ENCODE measurements at places on chromosomes 16 and 17.

DNA sequence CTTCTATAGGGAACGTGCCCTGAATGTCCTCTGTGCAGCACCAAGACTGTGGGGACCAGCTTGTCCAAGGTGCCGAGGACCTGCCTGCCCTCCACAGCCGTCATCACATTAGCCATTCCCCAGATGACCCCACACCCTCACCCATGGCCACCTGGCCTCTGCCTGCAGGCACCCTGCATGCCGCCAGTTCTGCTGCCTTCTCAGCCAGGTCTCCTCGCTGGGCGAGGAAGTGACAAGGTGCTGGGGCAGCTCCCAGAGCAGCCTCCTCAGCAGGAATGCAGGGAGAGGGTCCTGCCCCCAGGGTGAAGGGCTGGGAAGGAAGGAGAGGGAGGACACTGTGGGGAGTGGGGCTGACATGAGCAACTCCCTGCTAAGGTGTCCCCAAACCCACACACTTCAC lies 18.6 kb upstream of the C16orf78 start:
- no peak for DNase-seq

DNA sequence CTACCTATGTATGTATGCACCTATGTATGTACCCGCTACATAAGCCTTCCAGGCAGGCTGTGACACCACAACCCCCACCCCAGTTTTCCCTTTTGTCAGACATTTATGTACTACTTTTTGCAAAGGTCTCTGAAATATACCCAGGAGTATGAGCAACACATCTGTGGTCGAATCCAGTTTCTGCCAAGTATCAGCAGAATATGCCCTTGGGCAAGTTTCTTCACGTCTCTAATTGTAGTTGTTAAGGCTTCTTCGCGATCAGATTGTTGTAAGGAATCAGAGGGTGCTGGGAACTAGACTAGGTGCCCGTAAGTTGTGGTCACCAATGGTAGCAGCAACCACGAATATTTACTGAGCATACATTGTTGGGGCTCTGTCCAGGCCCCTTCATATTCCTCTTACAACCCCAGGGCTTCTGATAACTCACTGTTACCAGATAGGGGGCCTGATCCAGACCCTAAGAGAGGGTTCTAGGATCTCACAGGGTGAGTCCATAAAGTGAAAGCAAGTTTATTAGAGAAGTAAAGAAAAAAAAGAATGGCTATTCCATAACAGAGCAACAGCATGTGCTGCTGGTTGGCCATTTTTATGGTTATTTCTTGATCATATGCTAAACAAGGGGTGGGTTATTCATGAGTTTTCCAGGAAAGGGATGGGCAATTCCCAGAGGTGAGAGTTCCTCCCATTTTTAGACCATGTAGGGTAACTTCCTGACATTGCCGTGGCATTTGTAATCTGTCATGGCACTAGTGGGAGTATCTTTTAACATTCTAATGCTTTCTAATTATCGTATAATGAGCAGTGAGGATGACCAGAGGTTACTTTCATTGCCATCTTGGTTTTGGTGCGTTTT lies 16.6 kb downstream of the NUDT7 start:
- no peak for DNase-seq

DNA sequence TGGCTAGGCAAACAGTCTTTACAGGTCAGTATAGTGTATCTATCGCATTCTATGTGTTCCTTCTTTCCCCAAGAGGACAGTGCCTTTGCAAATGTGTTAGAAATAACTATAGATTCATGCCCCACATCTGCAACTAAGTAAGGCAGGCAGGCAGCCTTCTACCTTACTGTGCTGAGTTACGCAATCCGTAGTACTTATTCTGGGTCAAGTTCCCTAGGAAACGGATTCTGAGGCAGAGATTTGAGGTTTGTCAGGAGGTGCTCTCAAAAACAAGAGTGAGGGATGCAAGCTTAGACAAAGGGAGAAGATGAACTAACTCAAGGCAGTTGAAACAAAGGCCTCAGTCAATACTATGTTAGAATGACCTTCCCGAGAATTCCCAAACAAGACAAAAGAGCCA lies 12.7 kb upstream of the ANKFY1 start:
- no peak for DNase-seq

DNA sequence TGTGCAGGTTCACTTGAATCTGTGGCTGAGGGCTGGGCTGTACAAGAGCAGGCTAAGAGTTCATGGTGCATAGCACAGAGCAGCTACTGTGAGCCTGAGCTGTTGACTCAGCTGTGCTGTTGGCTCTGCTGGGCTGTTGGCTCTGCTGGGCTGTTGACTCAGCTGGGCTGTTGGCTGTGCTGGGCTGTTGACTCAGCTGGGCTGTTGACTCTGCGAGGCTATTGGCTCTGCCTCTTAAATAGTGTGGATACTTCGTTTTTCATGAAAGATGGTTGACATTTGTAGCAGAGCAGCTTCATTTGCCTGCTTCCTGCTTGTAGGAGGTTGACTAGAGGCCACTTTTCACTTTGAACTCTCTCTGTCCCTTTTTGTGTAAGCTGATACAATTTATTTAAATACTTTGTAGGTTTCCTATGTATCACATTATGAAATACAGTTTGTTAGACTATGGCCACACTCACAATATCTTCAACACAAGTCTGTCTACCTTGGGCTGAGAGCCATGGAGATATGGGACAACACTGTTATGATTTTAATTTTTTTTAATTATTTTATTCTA lies 40.3 kb upstream of the CCNF start:
- DNase-seq = no peak

GRCh38 chr17:44892250-44892649 lies 7.0 kb downstream of the EFTUD2 start:
- no peak for DNase-seq

DNA sequence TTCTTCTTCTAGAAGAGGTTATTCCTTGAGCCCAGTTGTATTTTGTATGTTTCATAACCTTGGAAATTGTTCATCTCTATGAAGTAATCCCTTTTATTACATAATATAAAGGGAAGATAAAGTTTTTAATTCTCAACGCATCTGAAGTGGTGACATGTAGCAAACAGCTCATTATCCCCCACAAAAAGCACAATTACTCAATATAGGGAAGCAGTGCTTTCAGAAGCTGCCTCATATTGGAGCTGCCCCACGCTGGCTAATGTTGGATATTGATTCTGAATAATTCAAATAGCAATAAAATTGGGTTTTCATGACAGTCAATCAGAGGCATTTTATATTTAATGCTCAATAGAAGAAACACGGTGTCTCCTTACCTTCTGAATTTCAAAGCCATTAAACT lies 604.3 kb upstream of the RBFOX1 start:
- no peak for DNase-seq

DNA sequence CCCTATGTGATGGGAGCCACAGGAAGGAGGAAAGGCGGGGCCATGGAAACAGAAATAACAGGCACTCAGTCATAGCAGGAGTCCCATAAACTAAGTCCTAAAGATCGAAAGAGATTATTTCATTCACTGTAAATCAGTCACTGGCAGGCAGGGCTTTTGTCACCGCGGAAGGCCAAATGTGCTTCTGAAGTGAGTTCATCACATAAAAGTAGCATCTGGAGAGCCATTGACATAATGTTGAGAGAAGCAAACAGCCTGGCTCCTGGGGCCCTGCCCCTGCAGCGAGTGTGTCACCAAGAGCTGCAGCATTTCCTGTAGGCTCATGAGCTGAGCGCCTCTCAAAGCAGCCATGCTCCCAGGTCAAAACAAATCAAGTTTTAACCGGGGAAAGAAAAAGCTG lies 476.2 kb downstream of the HAPSTR1 start:
- DNase-seq = no peak

DNA sequence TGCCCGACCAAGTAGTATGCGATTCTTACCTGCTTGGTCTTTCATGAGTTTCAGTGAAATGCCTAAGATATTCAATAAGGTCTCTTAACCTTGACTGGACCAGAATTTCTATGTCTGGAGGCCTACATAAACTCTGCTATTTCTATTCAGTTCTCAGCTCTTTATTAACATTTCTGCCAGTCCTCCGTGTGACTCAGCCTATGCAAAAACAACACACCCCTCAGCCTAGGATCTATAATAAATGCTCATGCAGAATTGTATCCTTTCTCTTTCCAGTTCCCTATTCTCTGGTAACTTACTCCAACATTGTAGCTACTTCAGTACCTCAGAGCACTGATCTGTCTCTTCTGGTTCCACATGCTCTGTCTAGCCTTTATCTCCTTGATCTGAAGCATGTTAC lies 1507.4 kb downstream of the CDH11 start:
- DNase-seq = no peak

- no peak for DNase-seq
Measured at GRCh38 chr17:31535581-31535981, 144.1 kb downstream of the RAB11FIP4 start.

DNA sequence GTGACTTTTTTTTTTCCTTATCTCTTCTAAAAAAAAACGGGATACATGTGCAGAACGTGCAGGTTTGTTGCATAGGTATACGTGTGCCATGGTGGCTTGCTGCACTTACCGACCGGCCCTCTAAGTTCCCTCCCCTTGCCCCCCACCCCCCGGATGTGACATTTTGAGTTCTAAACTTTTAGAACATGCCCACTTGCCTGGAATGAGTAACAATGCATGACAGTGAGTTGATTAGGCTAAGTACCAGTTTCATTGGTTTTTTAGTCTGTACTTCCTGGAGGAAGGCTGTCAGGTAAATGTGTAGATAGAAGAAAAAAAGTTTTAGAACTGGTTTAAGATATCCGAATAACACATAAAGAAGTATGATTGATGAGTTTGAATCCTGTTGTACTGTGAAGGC lies 4.0 kb downstream of the BPTF start:
- no peak for DNase-seq

DNA sequence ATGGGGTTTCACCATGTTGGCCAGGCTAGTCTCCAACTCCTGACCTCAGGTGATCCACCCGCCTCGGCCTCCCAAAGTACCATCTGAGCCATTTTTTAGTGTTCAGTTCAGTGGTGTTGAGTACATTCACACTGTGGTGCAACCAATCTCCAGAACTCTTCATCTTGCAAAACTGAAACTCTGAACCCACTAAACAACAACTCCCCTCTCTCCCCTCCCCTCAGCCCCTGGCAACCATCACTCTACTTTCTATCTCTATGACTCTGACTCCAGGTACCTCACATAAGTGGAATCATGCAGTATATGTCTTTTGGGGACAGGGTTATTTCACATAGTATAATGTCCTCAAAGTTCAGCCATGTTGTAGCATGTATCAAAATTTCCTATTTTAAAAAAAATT lies 18.7 kb upstream of the MAPK3 start:
- DNase-seq = no peak

DNA sequence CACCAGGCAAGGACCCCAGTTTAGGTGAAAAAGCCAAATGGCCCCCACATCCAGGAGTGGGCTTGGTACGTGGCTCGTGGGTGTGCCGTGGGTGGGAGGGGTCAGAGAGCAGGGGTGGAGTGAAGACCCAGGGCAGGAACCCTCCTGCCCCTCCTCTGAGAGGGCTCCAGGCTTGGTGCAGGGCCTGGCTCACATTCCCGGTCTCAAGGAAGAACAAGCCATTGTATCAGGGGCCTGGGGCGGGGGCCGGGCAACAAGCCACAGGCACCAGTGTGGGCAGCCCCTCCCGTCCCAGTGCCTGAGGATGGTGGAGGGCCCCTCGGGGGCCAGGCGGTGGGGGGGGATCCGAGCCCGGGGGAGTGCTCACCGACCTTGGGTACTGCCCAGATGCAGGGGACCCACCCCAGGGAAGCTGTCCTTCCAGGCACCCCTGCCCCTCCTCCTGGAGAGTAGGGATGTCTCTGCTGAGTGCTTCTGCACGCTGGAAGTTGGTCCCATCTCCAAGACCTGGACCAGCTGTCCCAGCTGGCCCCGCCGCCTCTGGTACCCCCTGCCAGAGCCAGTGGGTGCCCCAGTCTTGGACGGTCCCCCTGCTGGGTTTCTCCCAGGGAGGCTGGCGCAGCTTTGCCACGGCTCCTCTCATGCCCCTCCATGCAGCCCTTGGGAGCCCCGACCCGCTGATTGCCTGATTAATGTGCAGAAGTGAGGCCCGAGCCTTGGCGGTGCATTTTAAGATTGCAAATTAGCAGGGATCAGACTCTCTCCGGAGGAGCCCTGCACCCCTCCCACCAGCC lies 83.7 kb downstream of the RTN4RL1 start:
- no peak for DNase-seq

GRCh38 chr16:2085669-2086068 lies 37.9 kb downstream of the TSC2 start:
- no peak for DNase-seq

Data from non-pigmented ciliary epithelial cell (primary cell).